ENCODE measurements at places on chromosomes 12 and 14.

- DNase-seq: no peak
Observed at GRCh38 chr14:34363733-34364134, 98.3 kb downstream of the SPTSSA start.

GRCh38 chr12:112665958-112666357 is 125.6 kb upstream of the RPH3A start:
- no peak for DNase-seq

GRCh38 chr12:80268924-80269749 is 169.8 kb downstream of the OTOGL start:
- DNase-seq: no peak

DNA sequence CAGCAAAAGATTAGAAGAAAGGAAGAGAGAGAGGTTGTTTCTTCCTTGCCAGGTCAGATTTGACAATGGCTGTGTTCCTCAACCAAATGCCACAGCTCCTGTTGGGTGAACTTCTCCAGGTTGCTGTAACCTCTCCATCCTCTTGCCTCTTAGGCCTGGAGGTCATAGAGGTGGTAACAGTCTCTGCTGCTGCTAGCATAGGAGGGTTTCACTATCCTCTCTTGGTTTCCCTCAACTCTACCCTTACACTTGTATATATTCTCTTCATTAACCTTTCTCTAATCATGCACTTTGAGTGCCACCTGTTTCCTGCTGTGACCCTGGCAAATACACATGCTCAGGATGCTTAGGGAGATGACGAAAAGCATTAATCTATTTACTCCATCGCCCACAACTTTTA is 67.7 kb upstream of the HIF1A start:
- no peak for DNase-seq

DNA sequence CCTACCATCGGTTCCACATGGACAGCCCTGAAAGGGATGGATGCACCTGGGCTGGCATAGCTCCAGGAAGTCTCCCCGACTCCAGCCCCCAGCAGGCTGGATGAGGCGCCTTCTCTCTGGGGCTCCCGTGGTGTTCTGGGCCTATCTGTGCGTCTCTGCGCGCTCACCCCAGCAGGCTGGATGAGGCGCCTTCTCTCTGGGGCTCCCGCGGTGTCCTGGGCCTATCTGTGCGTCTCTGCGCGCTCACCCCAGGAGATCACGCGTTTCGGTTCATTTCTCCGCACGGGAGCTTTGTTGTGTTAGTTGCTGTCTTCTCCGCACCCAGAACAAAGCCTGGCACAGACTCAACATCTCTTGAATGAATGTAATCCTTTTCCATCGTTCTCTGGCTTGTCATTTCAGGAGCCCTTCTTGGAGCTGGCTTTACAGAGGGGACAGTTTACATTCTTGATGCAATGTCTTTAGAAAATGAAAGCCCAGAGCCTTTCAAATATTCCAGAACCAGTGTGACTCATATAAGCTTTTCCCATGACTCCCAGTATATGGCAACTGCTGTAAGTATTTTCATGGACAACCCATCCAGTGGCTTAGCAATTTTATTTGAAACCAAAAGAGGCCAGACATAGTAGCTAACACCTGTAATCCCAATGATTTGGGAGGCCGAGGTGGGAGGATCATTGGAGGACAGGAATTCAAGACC is 40.3 kb downstream of the CFAP251 start:
- DNase-seq: no peak

DNA sequence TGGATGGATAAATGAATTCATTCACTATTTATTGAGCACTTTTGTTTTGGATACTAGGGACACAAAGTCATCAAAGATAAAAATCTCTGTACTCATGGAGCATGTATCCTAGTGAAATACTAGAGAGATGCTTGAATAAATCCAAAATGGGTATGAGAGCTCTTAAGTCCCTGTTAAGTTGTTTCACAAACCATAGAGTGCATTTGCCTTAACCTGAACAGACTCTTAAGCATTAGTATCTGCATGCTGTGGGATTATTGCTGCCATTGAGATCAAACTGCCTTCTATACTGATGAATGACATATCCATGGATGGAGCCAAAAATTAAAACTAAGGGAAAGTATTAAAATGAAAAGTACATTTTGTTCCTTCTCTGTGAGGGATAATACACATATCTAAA is 206.5 kb upstream of the KRR1 start:
- DNase-seq: no peak

- no peak for DNase-seq
Observed at GRCh38 chr14:50719911-50720759, 52.0 kb upstream of the SAV1 start.

DNA sequence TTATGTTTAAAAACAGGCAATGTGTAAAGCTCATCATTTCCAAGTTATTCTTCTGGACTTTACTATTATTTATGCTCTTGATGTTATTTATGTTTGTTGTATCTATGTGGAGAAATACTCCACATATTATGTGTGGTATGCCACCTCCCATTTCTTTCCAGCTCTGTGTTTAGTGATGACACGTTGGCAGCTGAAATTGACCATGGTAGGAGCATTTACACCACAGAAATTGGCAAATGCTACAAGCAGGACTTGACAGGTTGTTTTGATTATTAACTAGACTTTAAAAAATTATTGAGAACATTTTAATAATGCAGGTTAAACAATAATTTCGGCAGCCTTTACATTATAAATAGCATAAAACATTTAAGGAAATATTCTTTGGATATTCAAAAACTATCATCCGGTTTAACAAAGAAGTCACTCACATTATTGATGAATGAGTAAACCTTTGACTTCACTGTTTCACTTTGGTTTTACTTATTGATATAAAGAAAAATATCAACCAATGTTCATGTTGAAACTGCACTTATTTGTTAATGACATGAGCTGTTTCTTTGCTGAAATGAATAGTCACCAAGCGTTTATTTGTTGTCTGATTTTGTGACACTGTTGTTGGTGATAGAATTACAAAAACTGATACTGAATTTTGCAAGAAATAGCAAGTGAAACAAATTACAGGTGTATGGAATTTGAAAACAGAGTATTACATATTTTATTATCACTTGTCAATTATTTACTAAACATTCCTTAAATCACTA is 76.8 kb downstream of the HMGA2 start:
- no peak for DNase-seq

DNA sequence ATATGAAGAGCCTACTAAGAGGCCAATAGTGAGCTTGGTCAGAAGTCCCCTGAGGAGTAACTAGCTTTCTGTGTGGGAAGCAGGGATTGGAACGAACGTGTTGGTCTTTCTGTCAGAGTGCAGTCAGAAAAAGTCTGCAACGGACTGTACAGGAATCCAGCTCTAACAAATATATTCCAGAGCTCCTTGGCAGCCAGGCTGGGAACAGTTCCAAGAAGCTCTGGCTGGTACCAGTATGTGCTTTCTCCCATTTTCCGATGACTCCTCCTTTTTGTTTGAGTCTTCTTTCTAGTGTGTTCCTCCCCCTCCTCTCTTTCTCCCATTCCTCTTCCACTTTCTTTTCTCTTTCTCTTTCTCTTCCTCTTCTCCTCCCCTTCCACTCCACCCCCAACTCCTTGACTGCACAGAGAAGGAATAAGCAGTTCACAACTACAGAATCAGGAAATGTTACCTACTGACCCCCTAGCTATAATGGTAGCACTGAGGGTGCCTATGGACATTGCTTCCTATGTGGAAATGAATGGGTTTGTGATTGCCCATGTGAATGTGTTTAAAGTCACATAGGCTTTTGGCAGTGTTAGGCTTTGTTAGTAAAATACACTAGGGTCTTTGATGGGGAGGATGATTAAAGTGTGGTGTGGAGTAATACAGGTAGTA is 59.9 kb downstream of the TTLL5 start:
- no peak for DNase-seq

DNA sequence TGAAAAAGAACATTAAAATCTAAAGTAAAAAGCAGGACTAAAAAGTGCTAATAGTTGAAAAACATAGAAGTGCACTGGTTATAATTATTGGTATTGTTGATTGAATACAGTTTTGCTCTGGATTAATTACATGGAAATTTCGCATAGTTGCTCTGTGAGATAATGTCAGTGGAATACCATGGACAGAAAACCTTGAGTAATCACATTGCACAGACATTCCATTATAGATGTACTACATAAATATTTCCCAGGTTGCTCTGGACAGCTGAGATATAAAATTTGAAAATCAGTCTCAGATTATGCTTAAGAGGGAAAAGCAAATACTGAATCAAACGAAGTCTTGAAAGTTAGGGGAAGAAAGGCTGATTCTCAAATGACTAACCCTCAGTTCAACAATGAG is 439.3 kb upstream of the FLRT2 start:
- no peak for DNase-seq

GRCh38 chr14:80493620-80494019 is 282.3 kb upstream of the DIO2 start:
- DNase-seq: no peak

GRCh38 chr14:71248194-71248593 is 340.9 kb downstream of the PCNX1 start:
- DNase-seq: no peak

GRCh38 chr14:78340250-78340649 is 170.1 kb downstream of the NRXN3 start:
- DNase-seq: no peak

GRCh38 chr12:58387199-58387598 is 445.8 kb downstream of the ATP23 start:
- DNase-seq: no peak

- no peak for DNase-seq
Observed at GRCh38 chr14:79274641-79275291, 936.5 kb downstream of the DIO2 start.

GRCh38 chr12:101186291-101186690 is 23.7 kb downstream of the SLC5A8 start:
- no peak for DNase-seq

GRCh38 chr14:101743701-101744100 is 17.8 kb upstream of the PPP2R5C start:
- no peak for DNase-seq

DNA sequence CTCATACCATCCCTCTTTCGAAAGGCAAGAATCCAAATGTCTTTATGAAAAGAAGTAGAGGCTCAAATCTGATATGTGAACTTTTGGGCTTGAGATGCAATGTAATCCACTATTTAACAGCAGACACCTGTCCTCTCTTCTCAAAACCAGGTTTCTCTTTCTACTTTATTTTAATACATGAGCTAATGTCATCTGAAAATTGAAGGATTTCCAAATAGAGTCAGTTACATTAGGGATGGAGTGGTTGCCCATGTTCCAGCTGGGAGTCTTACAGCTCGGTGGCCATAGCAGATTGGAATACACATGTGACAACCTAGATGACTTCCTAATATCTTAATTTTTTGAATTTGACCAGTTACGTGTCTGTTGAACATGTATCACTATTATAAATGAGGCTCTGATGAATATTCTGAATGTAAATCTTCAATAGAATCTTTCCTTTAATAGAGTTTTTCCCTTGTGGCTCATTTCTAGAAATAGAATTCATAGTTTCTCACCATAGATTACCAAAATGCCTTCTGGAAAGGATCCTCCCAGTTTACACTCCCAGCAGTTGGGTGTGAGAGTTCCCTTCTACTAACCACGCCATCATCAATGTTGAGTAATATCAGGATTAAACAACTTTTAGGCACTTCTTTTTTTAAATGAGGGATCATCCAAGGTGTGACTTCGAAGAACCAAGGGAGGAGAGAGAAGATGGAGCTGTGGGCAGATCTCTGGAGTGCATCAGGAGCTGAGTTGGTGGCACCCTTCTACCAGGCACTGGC is 49.2 kb downstream of the GPR135 start:
- no peak for DNase-seq

GRCh38 chr12:31298515-31298910 is 27.4 kb downstream of the SINHCAF start:
- DNase-seq: no peak

DNA sequence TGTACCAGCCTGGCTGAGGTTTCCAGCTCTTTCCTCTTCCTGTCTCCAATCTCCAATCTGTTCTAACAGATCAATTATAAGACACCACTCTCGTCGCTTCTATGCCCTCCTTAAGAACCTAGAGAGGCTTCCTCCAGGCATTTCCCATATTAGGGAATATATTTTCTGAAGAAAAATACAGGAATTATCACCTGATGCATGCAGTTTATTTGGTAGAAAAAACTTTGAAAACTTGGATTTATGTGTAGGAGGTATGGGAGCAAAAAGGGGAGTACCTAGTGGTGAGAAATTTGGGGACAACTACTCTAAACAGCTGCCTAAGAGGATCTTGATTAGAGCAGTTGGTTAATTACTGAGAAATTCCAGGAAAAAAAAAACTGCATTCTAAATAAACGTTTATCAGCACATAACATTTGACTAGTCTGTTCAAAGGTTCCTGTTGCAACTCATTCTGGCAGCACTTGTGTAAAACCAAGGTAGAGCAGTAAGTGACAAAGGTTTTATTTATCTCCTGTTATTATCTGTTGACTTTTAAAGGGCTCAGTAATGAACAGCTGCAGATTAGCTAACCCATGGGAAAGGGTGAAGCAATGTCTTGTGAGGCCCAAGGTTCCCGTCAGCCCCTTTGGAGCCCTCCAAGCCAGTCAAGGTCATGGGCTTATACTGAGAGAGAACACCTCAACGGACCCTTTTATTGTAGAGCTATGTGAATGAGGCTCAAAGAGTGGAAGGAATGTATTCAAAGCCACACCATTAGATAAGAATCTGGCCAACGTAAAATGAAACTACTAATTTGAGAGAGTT is 36.4 kb upstream of the NR1H4 start:
- no peak for DNase-seq

- DNase-seq: no peak
Observed at GRCh38 chr12:4435537-4435936, 10.1 kb downstream of the FGF6 start.

GRCh38 chr12:42716491-42716891 is 126.9 kb upstream of the PRICKLE1 start:
- DNase-seq: no peak

- no peak for DNase-seq
Observed at GRCh38 chr12:131940141-131940547, 9.6 kb upstream of the EP400 start.
